ENCODE measurements at places on chromosomes 5 and 9. TPM values are rescaled to one million over a fixed set of nuclear protein-coding genes. Genes with fewer than 3 reads are reported as not detected.

GRCh38 chr5:10977011-10977410 is 216.0 kb upstream of the DAP start:
- H3K4me3 ChIP-seq = no peak overlapping the region
- DNase-seq = no peak
- H3K27ac ChIP-seq = no peak overlapping the region
- no peaks in the 10 kb centered on the region for H3K4me1 ChIP-seq
- no peaks in the 10 kb centered on the region for H3K27me3 ChIP-seq

- no peak overlapping the region for H3K4me3 ChIP-seq
- DNase-seq = no peak
- no peaks in the 10 kb centered on the region for H3K4me1 ChIP-seq
- no peak overlapping the region for H3K27ac ChIP-seq
- H3K27me3 ChIP-seq = no peaks in the 10 kb centered on the region
- no peaks in the 10 kb centered on the region for H3K36me3 ChIP-seq
Observed at GRCh38 chr5:52043137-52043536, 659.9 kb downstream of the ISL1 start.

GRCh38 chr5:21681911-21682310 is 1171.2 kb downstream of the CDH12 start:
- H3K36me3 ChIP-seq = no peaks in the 10 kb centered on the region
- no peaks in the 10 kb centered on the region for H3K4me1 ChIP-seq
- no peak overlapping the region for H3K4me3 ChIP-seq
- no peak overlapping the region for H3K27ac ChIP-seq
- H3K27me3 ChIP-seq = no peaks in the 10 kb centered on the region

- no peak for DNase-seq
- H3K36me3 ChIP-seq = peaks cover 43% of the 10 kb centered on the region
- H3K4me3 ChIP-seq = no peak overlapping the region
Observed at GRCh38 chr9:135827866-135828580, 79.3 kb downstream of the CAMSAP1 start.

GRCh38 chr9:83601463-83601862 is 21.5 kb upstream of the IDNK start:
- H3K36me3 ChIP-seq = no peaks in the 10 kb centered on the region
- no peaks in the 10 kb centered on the region for H3K27me3 ChIP-seq
- no peak overlapping the region for H3K27ac ChIP-seq

DNA sequence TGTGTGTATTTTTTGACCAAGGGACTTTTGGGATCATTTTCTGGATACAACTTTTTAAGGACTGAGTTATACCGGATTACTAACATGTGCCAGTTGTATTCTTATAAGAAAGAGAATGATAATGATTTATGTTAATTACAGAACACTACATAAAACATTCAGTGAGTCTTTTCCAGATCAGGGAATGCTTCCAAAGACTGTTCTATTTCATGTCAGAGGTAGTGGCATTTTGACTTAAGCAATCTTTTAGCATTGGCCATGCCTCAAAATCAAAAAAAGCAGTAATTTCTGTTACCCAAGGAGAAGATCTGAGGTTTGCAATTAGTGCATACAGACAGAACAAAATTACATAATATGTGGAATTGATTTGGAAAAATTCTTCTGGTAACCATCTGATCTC is 413.0 kb upstream of the CDH9 start:
- no peaks in the 10 kb centered on the region for H3K36me3 ChIP-seq
- H3K27ac ChIP-seq = no peak overlapping the region
- H3K4me1 ChIP-seq = no peaks in the 10 kb centered on the region
- H3K4me3 ChIP-seq = no peak overlapping the region
- DNase-seq = no peak
- H3K27me3 ChIP-seq = no peaks in the 10 kb centered on the region

PCDHB10 gene
- 1.5 TPM for total RNA-seq

HNRNPA0 gene
- total RNA-seq = 70.1 TPM

TTC16 gene
- not detected for total RNA-seq

Measured in H9 (cell line).